Type B pancreatic cell (in vitro differentiated cells): ENCODE measurements at places on chromosomes 4 and X. TPM values are rescaled to one million over a fixed set of nuclear protein-coding genes. Genes with fewer than 3 reads are reported as not detected.

FGD1 gene
- total RNA-seq = 11.3 and 23.9 TPM in 2 replicates

DNA sequence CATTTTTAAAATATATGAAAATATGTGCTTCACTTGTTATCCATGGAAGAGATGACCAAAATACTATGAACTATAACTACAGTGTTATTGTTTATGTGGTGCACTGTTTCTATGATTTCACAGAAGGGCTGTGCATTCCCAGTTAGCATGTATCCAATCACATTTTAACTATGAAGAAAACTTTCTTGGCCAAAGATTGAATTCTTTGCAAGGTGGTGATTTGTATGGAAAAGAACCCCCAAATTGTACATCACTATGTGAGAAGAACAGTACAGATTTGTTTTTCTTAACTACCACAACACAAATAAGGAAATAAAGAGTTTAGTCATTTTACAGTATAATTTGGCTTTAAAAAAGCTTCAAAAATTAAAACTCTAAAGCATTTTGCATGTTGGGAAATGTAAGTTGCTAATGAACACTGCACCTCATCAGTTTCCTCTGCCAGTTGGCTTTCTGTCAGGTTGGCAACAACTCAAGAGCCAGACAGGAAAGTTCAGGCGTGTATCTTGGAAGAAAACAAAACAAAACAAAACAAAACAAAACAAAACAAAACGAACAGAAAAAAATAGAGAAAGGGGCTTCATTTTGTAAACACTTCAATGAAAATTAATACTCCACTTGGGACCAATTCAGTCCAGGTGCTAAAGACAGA is 237.0 kb downstream of the SCFD2 start:
- H3K27me3 ChIP-seq = no peaks in the 10 kb centered on the region
- DNase-seq = no peak
- peaks cover 4% of the 10 kb centered on the region for H3K4me1 ChIP-seq
- peaks cover 2% of the 10 kb centered on the region for H3K36me3 ChIP-seq
- H3K4me3 ChIP-seq = no peak overlapping the region

GRCh38 chr4:166972071-166972470 is 262.2 kb downstream of the SPOCK3 start:
- H3K27ac ChIP-seq = no peak overlapping the region
- H3K36me3 ChIP-seq = no peaks in the 10 kb centered on the region
- H3K4me1 ChIP-seq = peaks cover 7% of the 10 kb centered on the region
- DNase-seq = no peak
- no peak overlapping the region for H3K4me3 ChIP-seq
- H3K27me3 ChIP-seq = no peaks in the 10 kb centered on the region

DNA sequence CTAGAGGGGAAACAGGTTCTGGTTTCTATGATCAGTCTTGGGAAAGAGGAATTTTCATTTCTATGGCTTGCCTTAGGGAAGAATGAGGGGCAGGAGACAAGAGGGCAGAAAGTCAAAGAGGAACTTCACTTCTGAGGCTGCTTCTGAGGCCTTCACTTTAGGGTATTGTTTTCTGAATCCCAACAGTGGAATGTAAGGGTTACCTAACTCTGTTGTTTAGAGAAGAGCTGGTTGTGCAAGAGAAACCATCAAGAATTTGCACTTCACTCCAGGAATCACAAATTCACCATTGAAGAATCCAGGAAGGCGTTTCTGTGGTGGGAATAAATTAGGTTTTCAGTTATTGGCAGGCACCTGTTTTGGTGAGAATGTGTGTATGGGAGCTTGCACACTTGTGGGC is 126.7 kb upstream of the AMOT start:
- H3K27me3 ChIP-seq = no peaks in the 10 kb centered on the region
- no peak for DNase-seq
- no peak overlapping the region for H3K27ac ChIP-seq
- H3K4me3 ChIP-seq = peak overlapping the region; percentile 58
- peaks cover 5% of the 10 kb centered on the region for H3K36me3 ChIP-seq
- H3K4me1 ChIP-seq = peaks cover 25% of the 10 kb centered on the region

DNA sequence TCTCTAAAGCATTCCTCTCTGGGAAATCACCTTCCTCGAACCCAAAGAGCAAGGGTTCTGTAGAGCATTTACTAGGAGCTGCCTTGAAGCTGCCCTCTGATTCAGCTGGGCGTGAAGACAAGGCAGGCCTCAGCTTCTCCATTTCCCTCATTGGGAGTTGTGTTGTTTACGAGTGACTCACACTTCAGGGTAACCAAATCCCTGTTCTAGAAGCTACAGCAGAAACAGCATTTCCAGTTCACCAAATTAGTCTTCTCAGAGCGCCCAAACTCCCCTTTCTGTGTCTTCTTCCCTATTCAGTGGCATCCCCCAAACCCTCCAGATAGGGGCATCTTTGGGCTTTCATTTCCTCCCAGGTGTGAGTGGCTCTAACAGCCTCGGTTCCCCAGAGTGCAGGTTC is 863 bp upstream of the XPNPEP2 start:
- H3K36me3 ChIP-seq = no peaks in the 10 kb centered on the region
- H3K27me3 ChIP-seq = peaks cover 4% of the 10 kb centered on the region
- H3K27ac ChIP-seq = peak overlapping the region; percentile 48
- DNase-seq = no peak
- no peak overlapping the region for H3K4me3 ChIP-seq
